ENCODE measurements at places on chromosomes 16 and 17.

GRCh38 chr17:68771867-68772515, 170.8 kb upstream of the FAM20A start:
- no peak for DNase-seq

GRCh38 chr17:28925912-28926365, 23.1 kb upstream of the DHRS13 start:
- peak; percentile 32 for DNase-seq

GRCh38 chr17:41464682-41465081, 2.5 kb downstream of the KRT32 start:
- DNase-seq, result no peak

GRCh38 chr16:81996664-81997509, 14.4 kb downstream of the SDR42E1 start:
- DNase-seq, result no peak

- DNase-seq, result no peak
These were observed 7.5 kb downstream of the TENT4B start for GRCh38 chr16:50160495-50161164.

- no peak for DNase-seq
These were observed 10.9 kb downstream of the HOXB4 start for GRCh38 chr17:48567209-48567608.

- DNase-seq, result peak; percentile 78
These were observed 9.1 kb upstream of the ARL5C start for GRCh38 chr17:39174920-39175694.

DNA sequence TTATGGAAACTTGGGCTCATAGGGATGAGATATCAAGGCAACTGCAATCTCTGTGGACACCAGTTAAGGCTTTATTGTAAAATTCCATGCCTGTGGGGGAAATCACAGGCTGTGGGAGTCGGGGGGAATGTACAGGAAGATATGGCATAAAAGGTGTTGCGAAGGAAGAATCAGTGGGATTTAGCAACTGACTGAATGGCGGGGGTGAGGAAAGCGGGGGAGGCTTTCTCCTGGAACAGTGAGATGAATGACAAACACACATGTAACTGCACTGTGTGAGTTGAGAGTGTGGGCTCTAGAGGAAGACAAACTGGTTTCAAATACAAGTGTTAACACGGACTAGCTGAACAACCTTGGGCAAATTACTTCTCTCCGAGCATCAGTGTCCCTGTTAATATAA, 143.7 kb downstream of the PRKCB start:
- DNase-seq, result no peak

DNA sequence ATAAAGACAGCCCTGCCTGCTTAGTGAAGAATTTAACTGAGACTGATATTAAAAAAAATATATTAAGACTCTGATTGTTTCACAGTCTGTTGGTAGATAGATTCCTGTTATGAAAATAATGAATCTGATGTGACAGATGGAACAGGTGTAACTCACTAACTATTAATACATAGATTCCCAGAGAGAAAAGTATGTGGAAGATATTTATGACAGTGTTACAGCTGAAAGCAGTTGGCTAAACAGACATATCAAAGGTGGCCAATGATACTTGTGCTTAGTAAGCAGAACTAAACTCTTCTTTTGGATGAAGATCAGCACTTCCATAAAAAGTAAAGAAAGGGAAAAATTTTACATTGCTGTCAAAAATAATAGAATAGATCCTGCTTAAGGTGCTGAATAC, 598.2 kb upstream of the CA10 start:
- DNase-seq, result no peak

GRCh38 chr17:77281122-77281903, 140.5 kb downstream of the SEC14L1 start:
- DNase-seq, result peak; percentile 60

DNA sequence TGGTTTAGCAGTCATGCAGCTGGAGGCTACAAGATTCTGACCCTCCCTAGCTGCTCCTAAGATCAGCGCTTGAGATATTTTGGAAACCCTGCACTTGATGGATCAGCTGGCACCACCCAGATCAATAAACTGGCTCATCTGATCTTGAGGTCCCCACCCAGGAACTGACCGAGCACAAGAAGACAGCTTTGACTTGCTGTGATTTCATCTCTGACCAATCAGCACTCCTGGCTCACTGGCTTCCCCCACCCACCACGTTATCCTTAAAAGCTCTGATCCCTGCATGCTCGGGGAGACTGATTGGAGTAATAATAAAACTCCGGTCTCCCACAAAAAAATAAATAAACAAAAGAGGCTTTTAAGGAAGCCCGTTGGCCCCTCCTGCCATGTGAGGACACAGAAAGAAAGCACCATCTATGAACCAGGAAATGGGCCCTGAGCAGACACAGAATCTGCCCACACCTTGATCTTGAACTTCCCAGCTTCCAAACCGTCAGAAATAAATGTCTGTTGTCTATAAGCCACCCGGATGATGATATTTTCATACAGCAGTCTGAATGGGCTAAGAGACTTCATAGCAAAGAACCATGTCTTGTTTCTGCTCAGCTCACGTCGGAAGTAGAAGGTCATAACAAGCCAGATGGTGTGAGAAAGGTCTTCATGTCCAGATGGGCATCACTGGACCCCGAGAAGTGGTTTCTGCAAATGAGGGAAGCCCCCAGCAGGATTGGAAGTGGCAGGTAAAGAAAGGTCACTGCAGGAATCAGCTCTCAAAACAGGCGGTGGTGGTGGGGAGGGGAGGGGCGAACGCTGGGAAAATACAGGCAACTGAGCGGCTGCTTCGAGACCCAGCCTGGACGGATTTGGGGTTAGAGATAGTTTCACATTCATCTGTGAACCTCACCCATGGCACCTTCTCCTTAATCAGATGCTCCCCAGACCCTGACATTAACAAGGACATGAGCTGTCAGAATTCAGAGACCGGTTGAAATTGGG, 19.8 kb upstream of the RPH3AL start:
- DNase-seq, result no peak

- no peak for DNase-seq
These were observed 15.7 kb downstream of the TMEM94 start for GRCh38 chr17:75472119-75472518.

DNA sequence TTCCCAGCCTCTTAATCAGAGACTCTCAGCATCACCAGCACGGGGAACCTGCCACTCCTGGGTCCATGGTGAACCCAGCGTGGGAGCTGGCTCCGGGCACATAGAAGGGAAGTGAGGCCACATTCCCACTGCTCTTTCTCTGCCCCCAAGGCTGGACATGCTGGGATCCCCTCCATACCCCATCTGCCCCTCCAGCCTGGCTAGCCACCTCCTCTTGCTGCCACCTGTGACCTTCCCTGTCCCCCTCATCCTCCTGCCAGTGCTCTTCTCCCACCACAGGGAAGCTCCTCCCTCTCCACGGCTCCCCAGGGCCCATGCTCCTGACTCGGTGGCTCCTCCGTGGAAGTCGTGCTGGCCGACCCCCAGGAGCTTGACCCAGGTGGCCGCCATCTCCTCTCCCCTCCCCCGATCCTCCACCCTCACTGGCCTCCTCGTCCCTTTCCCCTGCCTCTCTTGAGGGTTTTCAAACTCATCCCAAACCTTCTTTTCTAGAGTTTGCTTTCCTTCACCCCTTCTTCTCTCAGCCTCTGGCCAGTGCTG, 139.1 kb upstream of the CHMP6 start:
- DNase-seq, result no peak

DNA sequence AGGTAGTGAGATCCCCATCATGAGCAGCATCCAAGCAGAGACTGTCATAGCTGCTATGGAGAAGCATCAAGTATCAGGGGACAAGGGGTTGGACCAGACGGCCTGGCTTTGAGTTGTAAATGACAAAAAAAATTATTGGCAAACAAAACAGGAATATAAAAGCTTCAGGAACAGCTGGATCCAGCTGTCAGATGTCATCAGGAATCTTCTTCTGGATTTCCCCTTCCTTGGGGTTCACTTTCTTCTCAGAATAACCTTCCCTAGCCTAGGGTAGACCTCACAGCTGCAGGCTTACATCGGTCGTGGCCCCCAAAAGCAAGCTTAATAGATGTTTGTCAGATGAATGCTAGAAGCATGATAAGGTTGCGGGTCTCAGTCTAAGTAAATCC, 17.2 kb upstream of the RAI1 start:
- DNase-seq, result no peak

DNA sequence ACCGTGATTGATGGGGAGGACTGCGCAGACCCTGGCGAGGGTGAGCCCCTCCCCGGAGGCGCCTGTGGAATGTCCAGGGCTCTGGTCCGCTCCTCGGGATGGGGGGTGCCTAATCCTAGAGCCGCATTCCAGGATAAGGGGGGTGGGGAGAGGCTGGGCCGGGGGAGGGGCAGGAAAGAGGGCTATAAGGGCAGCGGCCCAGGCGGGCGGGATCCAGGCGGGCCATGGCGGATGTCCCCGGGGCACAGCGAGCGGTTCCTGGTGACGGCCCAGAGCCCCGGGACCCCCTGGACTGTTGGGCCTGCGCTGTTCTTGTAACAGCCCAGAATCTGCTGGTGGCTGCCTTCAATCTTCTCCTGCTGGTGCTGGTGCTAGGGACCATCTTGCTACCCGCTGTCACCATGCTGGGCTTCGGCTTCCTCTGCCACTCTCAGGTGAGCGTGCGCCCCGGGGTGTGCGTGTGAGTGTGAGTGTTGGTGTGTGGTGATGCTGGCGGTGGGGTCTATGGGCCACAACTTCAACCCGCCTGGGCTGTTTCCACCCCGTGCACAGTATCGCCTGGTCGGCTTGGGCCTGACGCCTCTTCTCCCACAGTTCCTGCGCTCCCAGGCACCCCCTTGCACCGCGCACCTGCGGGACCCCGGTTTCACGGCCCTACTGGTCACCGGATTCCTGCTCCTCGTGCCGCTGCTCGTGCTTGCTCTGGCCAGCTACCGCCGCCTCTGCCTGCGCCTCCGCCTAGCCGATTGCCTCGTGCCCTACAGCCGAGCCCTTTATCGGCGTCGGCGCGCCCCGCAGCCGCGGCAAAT, at the start of gene TMEM88:
Gene TMEM88 (plus strand): TSS at position 216 of the 809 bp plus-strand sequence. CDS start 9 bp downstream, at position 225.
- DNase-seq, result peak; percentile 47

GRCh38 chr16:66551348-66551759, 1.0 kb upstream of the CKLF start:
- DNase-seq, result peak; percentile 53

DNA sequence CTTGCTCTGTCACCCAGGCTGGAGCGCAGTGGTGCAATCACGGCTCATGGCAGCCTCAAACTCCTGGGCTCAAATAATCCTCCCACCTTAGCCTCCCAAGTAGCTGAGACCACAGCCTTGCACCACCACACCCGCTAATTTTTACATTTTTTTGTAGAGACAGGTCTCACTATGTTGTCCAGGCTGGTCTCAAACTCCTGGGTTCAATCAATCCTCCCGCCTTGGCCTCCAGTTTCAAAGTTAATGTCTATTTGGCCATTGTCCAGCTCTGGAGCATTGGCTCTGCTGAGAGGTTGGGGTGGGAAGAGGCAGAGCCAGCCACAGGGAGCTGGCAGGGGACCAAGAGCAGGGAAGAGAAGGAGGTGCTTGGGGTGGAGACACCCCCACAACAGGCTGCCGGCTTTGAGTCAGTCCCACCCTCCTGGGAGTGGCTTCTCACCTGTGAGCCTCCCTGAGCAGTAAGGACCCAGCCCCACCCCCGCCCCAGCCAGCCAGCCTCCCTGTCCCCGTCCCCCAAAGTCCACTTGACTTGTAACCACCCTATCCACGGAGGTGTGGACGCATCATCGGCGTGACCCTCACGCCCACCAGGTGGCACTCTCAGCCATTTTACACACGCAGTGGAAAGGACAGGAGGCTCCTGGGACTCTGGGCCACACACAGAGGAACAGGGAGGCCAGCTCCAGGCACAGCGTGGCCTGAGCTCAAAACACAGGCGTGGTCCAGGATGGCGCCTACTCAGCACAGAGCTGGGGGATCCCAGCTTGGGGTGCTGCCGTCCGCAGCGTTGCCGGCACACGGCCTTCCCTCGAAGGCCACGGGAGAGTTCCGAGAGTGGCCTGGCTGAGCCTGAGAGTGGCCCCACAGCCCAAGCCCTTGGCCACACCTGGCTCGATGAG, 22.8 kb upstream of the PVALEF start:
- peak; percentile 56 for DNase-seq

DNA sequence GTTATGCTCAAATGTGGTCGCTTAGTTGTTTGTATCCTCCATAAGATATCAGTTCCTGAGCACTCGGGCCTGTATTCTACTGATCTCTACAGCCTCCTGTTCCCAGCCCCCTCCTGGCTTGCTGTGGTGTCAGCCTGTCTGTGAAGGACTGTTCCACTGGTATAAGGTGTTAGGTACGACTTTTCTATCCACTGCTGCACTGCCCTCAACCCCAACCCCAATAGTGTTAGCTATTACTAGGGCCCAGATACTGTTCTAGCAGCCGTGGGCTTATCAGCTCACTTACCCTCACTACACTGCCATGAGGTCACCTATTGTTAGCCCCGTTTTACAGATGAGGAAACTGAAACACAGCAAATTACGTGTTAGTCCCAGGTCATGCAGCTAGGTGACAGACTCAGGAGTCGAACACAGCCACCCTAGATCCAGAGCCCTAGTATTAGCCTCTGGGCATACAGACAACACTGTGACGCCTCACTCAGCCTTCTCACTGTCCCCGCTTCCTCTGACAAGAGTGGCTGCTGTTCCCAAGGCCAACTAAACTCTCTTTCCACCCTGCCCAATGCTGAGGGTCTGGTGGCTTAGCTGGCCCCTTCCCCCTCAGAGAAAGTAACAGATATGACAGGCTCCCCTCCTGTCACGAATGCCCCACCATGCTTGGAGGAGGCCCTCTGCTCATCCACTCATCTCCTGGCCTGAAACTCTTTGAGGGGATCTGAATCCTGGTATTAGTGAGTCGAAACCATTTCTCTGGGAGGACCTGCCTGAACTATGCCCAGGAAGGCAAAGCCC, 25.6 kb upstream of the ZNF652 start:
- DNase-seq, result peak; percentile 25

GRCh38 chr17:67993998-67994361, 2.3 kb downstream of the C17orf58 start:
- DNase-seq, result no peak

DNA sequence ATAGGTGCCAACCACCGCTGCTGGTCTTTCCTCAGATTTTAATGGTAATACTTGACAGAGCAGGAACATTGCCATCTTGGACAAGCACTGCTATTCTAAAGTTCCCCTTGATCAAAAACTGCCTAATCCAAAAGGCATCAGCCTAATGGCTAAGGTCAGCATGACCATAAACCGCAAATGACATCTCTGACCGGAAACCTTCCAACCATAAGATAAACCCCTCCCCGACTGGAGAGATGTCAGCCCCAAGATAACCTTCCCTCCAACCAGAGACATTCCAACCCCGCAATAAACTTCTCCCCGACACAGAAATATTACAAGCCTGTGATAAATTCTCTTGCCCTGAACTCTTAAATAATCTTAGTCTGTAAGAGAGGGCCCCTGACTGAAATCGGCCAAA, 7.4 kb upstream of the DHX40 start:
- DNase-seq, result no peak

DNA sequence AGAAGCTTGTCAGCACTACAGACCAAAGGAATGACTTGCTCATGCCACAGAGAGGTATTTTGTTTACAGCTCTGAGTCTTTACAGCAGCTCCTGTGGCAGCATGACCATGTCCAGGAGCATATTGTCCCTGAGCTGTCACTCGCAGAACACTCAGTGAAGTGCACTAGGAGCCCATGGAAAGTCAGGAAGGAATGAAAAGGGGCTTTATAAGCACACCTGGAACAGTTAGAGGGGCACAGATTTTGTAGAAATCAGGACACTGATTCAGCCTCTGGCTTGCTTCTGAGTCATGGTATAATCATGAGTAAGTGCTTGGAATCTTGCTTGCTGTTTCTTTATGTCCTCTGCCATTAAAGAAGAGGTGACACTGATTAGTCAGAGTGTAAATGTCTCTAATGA, 41.0 kb downstream of the TADA2A start:
- DNase-seq, result no peak

All from activated CD8-positive, alpha-beta memory T cell treated with anti-CD3 and anti-CD28 coated beads, Interleukin-2, amount 50 U/mL, for 4 hours (primary cell).